Stimulated activated CD4-positive, alpha-beta T cell treated with anti-CD3 and anti-CD28 coated beads, Interleukin-4, amount 100 ng/mL, for 24 hours (primary cell): ENCODE measurements at places on chromosomes 1 and 21.
A peak's percentile ranks its signal among the peaks of the same experiment; 100 is the strongest.

DNA sequence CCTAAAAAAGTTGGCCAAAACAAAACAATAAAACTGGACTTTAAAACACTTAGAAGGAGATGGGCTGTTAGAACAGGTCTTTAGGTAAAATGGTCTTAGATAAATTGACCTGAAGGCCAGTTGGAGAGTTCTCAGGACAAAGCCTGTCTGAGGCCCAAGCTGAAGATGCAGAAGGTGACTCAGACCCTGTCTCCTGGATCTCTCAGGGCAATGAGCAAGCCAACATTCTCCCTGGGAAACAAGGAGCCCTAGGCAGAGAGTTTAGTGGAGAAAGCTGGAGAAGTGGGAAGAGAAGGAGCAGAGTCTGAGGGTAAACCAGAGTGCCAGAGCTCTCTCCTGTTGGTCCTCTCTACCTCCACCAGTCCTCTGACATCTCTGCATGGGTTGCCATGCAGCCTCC is 70.1 kb downstream of the FCRL5 start:
- DNase-seq = no peak

DNA sequence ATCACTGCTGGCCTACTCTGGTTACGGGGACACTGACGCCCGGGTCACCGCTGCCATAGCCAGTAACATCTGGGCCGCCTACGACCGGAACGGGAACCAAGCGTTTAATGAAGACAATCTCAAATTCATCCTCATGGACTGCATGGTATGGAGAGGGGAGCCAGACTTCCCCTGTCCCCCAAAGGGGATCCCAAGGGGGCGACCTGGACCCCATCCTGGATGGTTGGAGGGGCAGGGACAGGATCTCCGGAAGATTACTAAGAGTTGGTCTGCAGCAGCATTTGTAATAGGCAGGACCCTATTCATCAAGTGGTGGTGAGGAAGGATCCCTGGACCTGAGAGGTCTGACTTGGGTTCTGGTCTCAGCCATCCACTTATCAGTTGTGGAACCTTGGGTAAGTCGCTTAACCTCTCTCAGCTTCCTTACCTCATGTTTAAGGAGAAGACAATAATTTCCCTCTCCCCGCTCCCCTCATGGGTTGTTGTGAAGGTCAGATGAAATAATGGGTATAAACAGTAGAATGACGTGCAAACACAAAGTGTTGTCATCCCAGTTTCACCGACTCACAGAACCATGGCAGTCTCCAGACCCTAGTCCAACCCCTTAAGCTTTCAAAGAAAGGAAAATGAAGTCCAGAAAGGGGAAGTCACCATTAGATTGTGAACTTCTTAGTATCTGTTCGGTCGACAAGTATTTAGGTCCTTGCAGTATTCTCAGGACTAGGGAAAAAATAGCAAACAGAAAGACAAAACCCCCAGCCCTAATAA is 883 bp downstream of the LAMTOR2 start:
- no peak for DNase-seq

GRCh38 chr1:207362962-207363860 is 41.7 kb downstream of the CD55 start:
- peak; percentile 44 for DNase-seq

DNA sequence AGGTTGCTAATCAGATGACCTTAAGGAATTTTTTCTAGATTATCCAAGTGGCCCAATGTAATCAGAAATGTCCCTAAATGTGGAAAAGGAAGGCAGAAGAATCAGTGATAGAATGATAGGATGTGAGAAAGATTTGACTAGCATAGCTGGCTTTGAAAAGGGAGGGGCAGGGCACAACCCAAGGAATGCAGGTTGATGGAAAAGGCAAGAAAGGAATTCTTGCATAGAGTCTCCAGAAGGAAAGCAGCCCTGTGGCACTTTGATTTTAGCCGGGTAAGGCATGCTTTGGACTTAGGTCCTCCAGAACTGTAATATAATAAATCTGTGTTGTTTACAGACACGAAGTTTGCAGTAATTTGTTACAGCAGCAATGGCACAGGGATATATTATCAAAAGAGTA is 375.7 kb upstream of the B3GALT2 start:
- DNase-seq = no peak

DNA sequence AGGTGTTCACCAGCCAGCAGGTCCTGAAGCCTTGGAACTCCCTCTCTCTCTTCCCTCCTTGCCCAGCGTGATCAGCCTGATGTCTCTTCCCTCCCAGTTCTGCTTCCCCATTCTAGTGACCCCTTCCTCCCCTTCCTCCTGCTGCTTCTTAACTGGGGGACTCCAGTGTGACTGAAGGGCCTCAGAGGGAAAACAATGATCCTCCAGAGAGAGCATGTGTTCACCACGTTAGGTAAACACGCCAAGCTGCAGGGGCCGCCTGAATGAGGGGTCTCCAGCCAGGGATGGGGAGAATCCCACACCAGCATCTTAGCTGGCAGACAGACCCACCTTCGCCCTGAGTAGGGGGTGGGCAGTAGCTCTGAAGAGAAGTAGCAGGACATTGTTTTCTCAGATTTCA is 124.8 kb downstream of the TMEM53 start:
- DNase-seq = no peak

DNA sequence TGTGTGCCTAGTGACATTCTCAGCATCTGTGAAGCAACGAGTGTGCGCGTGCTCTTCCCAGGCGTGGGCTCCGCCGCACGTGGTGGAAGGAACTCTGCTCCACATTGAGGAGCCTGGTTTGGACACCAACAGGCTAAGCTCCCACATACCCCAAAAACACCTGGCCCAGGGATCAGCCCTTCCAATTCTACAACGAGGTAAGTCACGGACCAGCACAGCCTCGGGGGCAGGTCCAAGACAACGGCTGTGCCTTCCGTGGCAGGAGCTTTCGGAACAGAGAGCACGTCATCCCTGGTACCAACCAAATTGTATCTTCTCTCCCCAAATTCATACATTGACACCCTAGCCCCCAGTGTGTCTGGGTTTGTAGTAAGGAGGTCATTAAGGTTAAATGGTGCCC is 27.2 kb upstream of the PDE9A start:
- DNase-seq = no peak

DNA sequence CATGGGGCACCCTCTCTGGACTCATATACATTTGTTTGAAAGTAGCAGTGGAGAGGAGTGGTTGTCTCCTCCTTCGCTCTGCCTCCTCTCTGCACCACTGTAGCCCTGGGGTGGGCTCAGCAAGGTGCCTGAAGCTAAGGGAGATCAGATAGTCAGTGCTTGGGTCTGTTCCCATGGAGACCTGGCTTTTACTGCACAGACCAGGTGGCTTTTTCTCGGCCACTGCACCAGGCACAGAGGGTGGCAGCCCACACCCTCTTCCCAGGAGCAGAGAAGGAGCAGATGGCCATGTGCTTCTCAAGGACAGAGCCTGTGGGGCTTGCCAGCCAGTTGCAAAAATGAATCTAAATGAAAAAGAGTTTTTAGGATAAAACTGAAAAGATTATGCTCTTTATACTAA is 123.4 kb upstream of the KCNK1 start:
- DNase-seq = no peak
